Smooth muscle cell of the brain vasculature (primary cell): ENCODE measurements at places on chromosomes 5 and 9.
A peak's percentile ranks its signal among the peaks of the same experiment; 100 is the strongest.

DNA sequence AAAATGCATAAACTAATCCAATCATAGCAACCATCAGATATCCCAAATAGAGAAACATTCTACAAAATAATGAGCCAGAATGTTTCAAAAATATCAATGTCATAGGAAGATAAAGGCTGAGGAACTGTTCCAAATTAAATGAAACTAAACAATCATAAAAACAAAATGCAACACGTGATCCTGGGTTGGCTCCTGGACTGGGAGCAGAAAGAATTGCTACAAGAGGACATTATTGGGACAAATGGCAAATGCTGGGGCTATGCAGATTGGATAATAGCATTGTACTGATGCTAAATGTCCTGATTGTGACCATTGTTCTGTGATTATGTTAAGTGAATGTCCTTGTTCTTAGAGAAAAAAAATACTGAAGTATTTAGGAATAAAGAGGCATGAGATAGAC is 54.2 kb upstream of the AKNA start:
- DNase-seq, result no peak

DNA sequence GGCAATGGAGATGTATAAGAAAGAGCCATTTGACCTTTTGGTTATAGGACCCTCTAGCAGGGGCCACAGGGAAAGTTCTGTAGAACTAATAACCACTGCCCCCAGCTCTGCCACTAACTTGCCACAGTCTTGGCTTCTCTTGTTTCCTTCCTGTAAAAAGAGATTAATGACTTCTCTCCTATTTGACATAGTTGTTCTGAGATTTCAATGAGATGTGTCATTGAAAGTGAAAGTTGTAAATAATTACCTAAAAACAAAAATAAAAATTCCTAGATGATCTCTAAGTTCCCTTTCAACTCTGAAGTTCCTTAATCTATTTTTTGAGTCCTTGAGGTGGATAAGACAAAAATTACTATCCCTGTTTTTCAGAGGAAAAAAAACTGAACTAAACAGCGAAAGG is 1.4 kb upstream of the KIF12 start:
- no peak for DNase-seq

DNA sequence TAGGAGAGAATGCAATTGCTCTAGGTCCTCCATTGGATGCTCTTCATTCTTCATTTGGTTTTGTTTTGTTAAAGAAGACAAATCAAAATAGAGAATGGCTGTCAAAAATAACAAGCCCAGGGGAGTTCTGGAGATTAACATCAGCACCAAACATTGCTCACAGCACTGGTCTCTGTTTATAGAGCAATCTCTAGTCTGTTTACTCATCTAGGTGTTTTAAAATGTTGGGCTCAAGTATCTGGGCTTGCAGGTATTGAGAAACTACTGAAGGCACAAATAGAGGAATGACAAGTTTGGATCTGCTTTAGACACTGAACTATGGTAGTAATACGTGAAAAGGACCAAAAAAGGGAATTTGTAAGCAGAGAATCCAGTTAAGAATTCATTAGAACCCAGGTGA is 77.0 kb upstream of the TMC1 start:
- DNase-seq, result no peak

- DNase-seq, result no peak
Observed at GRCh38 chr5:149860801-149861322, 83.7 kb downstream of the PDE6A start.

DNA sequence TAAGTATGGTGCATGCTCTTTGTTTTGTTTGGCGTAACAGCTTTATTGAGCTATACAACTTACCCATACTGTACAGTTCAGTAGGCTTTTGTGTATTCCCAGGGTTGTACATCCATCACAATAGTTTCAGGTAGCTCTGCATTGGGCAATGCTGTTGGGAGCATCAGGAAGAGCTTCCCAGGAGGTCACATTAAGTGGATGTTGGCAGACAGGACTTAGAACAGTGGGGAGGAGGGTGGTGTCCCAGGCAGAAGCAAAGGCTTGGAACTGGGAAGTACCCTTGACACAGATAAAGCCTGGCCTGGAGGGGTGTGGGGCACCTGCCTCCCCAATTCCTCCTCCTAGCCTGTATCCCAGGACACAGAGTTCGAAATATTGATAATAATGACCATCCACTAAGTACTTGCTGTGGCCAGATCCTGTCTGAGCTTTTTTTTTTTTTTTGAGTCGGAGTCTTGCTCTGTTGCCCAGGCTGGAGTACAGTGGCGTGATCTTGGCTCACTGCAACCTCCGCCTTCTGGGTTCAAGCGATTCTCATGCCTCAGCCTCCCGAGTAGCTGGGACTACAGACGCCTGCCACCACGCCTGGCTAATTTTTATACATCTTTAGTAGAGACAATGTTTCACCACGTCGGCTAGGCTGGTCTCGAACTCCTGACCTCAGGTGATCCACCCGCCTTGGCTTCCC is 1.3 kb downstream of the BBLN start:
- DNase-seq, result no peak

DNA sequence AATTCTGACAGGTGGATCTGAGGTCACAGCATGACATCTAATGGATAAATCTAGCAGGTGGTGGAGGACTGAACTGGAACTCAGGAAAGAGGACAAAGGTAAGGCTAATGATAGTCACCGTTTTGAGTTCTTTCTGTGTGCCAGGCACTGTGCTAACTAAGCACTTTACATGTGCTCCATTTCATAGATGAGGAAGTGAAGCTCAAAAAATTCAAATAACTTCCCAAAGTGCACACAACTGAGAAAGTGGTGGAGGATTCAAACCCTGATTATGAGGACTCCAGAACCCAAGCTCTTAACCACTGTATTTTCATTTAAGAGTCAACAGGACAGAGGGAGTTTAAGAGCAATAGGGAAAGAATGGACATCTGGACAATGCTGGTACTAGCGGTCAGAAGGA is 7.1 kb upstream of the DELE1 start:
- no peak for DNase-seq

- DNase-seq, result no peak
Observed at GRCh38 chr5:156312897-156313694, 13.9 kb upstream of the SGCD start.

DNA sequence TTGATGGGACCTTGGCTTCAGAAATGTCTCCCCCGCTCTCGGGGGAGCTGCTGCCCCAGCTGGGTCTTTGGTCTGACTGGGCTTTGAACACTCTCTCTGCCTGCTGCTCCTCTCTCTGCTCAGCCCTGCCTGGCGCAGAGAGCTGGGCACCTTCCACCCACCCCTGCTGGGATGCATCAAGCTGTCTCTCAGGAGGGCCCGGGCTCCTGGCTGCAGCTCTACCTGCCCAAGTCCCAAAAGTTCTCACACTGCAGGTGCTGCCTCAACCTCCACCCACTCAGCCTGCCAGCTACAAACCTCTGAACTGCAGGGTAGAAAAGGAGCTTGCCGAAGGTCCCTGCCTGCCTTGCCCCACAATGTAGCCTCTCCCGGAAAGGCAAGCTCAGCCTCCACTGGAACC is 36.7 kb downstream of the IRX2 start:
- DNase-seq, result no peak

- no peak for DNase-seq
Observed at GRCh38 chr9:88697764-88698432, 162.9 kb downstream of the NXNL2 start.

DNA sequence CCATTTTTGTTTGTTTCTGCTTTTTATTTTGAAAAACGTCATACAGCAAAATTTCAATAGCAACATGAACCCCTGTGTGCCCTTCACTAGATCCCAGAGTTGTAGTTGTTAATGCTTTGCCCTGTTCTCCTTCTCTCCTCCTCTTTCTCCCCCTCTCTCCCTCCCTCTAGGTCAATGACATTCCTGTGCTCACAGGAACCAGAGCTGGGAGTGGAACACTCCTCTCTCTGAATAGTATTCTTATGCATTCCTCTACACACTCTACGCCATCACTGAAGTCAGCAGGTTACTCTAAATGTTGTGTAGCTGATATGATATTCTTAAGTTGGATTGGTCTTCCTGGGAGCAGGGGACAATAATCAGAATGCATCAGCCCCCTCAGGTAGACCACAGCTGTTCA is 243.4 kb downstream of the SYK start:
- no peak for DNase-seq

GRCh38 chr5:8730194-8730593 is 815.7 kb downstream of the SEMA5A start:
- no peak for DNase-seq

DNA sequence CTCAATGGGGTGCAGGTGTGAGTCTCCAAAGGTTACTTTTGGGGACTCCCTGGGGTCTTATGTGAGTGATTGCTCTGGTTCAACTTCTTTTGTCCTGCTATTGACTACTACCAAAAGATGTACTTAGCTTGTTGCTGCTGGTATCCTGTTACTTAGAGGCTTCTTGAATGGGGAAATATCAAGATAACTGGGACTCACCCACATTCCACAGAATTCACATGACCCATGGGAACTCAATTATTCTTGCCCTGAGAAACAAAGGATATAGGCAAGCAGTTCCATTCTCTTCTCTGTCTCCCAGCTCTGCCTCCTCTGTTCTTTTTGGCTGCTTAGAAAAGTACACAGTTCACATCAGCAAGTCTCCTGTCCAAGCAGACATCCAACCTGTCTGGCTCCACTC is 105.9 kb downstream of the UNC13B start:
- no peak for DNase-seq

- DNase-seq, result no peak
Observed at GRCh38 chr5:152246401-152246800, 158.7 kb downstream of the NMUR2 start.

DNA sequence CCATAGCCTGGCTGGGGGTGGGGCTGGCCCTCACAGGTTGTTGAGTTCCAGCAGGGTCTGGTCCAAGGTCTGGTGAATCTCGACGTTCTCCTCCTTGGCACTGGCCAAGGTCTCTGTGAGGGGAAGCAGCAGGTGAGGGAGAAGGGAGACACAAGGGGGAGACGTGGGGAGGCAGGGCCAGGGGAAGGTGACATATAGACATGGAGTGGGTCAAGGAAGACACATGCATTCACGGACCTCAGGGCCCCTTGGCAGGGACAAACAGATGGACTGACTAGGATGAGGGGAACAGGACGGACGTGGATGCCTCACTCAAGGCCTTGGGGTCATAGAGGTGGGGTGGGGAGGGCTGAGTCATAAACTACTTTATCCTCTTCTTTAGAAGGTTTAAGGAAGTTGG is 7.7 kb downstream of the TPM2 start:
- DNase-seq, result no peak

GRCh38 chr9:88953381-88954029 is 37.8 kb upstream of the S1PR3 start:
- no peak for DNase-seq

DNA sequence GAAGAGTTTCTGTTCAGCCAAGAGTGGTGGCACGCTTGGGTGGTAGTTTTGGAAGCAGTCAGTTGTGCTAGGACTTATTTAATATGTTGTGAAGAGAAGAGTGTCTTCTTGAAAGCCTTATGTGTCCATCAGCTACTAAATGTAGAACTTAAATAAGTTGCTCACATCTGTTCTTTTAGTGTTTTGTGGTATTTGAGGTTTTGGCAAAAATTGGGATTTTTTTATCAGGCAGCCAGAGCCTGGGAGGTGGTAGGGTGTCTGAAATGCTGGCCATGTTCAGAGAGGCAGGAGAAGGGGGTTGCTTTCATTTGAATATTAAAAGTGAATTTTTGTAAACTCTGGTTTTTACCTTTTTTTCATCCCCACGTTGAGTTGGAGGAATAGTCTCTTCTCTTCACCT is 24.2 kb upstream of the ZBTB34 start:
- no peak for DNase-seq

DNA sequence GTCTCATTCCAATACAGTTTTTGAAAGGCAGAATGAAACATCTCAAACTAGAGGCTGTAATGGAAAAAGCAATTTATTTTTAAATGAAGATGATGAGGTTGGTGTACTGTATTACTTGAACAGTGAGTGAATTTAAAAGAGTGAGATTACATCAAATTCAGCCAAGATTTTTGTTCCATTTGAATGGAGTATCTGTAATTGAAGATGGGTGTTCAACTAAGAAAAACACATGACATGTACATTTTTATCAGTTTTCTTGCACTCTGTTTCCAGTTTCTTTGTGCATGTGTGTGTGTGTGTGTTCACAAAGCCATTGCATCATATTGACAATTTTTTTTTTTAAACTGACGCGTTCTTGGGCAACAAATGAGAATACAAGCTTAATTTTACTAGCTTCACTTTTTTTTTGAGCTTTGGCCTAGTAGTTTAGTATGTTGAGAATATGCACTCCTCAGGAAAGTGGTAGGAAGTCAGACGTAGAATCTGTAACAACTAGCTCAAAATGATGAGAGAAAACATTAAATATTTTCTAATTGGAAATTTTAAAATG is 243.5 kb downstream of the MAST4 start:
- DNase-seq, result no peak

- no peak for DNase-seq
Observed at GRCh38 chr9:38046661-38047300, 22.2 kb downstream of the SHB start.

- no peak for DNase-seq
Observed at GRCh38 chr5:98372351-98372750, 401.1 kb upstream of the RGMB start.

DNA sequence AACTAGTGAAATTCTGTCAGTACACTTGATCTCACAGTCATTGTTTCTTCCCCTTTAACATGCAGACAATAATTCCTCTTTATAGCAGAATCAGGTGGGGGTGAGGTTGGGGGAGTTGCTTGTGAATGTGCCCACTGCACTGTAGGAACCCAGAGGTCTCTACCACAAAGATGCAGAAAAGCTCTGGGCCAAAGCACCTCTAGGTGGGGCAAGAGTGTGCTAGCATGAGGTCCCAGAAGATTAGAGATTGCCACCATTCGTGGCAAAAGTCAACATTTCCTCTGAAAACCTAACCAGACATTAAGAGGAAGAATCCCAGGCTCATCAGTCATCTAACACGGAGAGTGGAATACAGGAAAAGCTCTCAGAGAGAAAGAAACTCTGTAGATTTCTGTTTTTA is 74.5 kb downstream of the PTCD2 start:
- DNase-seq, result no peak

- DNase-seq, result no peak
Observed at GRCh38 chr9:112487008-112487798, 576 bp downstream of the KIAA1958 start.

- DNase-seq, result peak; percentile 96
Observed at GRCh38 chr5:139482050-139482889, at the start of gene STING1. Gene STING1, minus strand, starts transcription at chr5:139482758. Its CDS starts 1,054 bp downstream, at chr5:139481704.
